ENCODE measurements at places on chromosomes 11 and 22.

DNA sequence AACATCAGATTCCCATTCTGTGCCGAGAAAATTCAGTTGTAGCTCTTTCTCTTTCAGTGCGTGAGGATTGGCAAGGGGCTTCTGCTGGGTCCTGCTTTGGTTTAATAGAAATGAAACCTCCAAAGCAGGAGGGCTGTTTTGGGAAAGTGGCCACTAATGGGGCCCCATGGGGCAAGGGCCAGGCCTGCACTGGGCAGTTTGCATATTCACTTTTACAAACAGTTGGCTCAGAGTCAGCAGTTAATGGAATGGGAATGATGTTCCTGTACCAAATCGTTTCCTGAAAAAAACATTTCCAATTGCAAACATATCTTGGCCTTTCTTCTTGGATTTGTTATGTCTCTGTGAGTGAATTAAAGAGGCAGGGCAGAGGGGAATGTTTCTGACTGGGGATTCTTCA lies 92.1 kb downstream of the PARVA start:
- DNase-seq, result no peak

- DNase-seq, result peak; percentile 25
Measured at GRCh38 chr22:25402501-25403283, 161.8 kb upstream of the GRK3 start.

- DNase-seq, result no peak
Measured at GRCh38 chr11:120577041-120577440, 65.5 kb downstream of the GRIK4 start.

DNA sequence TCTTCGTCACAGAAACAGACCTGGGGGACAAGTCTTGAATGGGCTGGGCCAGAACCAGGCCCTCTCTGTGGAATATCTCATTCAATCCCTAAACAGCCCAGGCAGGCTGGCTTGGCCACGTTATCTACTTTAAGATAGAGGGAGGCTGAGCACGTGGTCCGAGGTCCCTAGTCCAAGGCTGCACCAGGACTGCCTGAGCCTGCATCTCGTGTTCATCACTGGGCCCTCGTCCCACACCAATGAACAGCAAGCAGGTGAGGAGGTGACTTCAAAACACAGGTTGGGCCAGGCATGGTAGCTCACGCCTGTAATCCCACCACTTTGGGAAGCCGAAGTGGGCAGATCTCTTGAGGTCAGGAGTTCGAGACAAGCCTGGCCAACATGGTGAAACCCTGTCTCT lies 20.3 kb upstream of the FGF3 start:
- DNase-seq, result no peak

DNA sequence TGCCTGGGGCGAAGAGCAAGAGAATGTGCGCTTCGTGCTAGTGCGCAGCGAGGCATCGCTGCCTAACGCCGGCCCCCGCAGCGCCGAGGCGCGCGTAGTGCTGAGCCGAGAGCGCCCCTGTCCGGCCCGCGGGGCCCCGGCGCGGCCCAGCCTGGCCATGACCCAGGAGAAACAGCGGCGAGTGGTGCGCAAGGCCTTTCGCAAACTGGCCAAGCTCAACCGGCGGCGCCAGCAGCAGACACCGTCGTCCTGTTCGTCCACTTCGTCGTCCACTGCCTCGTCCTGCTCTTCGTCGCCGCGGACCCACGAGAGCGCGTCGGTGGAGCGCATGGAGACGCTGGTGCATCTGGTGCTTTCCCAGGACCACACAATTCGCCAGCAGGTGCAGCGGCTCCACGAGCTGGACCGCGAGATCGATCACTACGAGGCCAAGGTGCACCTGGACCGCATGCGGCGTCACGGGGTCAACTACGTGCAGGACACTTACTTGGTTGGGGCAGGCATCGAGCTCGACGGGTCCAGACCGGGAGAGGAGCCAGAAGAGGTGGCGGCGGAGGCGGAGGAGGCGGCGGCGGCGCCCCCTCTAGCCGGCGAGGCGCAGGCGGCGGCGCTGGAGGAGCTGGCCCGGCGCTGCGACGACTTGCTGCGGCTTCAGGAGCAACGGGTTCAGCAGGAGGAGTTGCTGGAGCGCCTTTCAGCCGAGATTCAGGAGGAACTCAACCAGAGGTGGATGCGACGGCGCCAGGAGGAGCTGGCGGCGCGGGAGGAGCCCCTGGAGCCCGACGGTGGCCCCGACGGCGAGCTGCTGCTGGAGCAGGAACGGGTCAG lies 1.0 kb downstream of the RASSF10 start:
- DNase-seq, result peak; percentile 24

GRCh38 chr22:47965066-47965465 lies 1202.6 kb downstream of the TBC1D22A start:
- DNase-seq, result no peak

GRCh38 chr11:17877886-17878285 lies 135.0 kb downstream of the SERGEF start:
- no peak for DNase-seq

DNA sequence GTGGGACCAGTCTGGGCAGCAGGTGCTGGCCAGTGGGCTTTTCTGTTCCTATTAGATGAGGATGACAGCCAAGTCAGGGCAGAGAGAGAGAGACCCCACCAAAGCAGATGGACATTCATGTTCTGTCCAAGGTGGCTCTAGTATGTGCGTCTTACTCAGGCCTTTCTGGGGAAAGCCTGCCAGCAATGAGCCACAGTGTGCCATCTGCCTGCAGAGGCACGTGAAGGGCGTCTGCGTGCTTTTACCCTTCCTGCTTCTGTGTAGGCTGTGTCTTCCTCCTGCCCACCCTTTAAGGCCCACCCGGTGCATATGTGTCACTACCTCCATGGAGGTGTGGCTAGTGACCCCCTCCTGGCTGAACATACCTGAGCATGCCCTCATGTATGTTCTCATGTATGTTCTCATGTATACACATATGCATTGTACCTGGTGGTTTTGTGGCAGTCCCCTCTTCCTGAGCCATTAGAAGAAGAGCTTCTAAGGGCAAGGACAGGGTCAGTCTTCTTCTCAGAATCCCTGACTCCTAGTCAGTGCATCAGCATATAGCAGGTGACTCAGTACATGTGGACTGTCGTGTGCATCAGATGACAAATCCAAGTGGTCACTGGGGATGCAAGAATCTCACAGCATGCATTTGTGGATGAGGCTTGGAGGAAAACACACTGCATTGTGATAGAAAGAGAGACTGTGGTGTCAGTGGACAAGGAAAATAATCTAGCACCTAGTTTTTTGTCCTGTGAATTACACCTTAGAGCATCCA lies 90.4 kb upstream of the YWHAH start:
- no peak for DNase-seq
